ENCODE measurements at places on chromosomes 16 and 17. TPM values are rescaled to one million over a fixed set of nuclear protein-coding genes. Genes with fewer than 3 reads are reported as not detected.

DNA sequence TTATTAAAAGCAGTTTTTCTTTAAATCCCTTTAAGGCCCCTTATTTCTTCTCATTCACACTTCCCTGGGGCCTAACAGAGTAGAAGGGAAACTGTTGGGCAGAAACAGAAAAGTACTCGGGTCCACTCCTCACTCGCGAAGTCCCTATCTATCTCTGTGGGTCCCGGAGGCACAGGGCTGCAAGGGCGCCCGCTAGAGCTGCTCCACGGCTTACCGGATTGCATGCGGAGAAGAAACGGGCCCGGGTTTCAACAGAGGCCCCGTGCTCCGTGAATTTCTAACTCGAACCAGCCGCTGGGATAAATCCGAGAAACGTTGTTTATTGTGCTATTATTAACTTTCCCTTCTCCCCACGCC is 4.3 kb downstream of the CBLN1 start:
- no peak for DNase-seq

DNA sequence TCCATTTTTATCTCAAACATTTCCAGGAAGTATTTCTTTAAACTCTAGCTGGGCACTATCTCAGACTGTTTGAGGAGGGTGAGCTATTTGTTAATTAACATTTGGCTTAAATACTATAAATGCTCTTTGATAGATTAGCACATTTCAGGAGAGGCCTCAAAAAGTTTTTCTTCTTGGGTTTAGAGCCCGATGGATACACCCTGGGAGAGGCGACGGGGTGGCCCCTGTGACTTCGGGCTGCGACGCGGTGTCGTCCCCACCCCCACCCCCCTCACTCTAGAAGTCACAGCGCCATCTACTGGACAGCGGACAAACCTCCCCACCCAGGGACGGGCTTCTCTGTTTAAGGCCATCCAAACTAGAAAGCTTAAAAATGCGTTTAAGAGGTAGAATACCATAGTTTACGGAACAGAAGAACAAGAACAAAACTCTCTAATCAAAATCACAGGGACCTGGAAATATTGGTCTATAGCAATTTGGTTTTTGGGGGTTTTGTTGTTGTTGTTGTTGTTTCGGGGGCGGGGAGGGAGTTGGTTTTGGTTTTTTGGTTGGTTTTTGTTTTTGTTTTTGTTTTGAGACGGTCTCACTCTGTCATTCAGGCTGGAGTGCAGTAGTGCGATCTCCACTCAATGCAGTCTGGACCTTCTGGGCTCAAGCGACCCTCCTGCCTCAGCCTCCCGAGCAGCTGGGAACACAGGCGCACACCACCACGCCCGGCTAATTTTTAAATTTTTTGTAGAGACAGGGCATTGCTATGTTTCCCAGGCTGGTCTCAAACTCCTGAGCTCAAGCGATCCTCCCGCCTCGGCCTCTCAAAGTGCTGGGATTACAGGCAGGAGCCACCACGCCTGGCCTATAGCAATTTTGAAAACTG is 254.4 kb downstream of the C16orf95 start:
- DNase-seq = peak; percentile 52

- no peak for DNase-seq
Measured at GRCh38 chr17:903691-904481, 75.7 kb downstream of the NXN start.

DNA sequence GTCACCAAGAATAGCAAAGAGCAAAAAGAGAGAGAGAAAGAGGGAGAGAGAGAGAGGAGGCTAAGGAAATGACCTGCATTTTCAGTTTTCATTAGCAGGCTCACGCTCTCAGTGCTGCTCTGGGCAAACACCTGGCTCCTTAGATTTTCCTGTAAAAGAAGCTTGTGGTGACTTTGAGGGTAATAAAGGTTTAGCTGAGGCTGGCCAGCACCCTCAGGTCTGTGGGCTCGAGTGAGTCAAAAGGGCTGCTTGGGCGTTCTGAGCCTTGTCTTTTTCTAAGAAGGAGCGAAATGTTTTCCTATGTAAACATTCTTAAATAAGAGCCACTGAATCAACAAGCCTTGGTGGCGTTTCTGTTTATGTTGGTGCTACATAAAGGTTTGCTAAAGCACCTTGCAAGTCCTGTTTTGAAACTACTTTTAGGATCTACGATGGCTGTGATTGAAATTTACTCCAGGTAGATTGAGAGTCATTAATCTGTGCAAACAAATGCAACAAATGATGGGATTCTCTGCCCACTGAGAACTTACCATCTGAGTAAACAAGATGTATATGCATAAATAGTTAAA is 38.8 kb downstream of the SHISA6 start:
- no peak for DNase-seq

DNA sequence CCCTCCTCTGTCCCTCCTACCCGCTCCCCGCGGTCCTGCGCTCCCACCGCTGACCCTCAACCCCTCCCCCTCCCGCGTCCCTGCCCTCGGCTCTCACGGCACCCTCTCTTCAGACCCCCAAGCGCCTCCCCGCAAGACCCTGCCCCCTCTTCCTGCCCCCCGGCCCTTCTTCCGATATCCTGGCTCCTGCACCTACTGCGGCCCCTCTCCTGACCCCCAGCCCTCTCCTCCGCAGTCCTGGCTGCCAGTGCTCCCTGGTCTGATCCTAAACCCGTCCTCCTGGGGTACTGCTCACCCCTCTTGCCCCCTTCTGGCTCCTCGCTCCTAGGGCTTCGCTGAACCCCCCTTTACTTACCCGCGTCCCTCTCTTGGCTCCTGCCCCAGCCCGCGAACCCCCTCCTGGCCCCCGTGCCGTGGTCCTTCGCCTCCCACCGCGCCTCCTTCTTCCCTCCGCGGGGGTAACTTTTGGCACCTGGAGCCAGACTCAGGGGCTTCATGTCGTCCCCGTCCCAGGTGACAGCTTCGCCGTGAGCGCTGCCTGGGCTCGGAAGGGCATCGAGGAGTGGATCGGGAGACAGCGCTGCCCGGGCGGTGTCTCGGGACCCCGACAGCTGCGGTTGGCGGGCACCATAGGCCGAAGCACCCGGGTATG is 839 bp downstream of the NKD1 start:
- DNase-seq = no peak

DNA sequence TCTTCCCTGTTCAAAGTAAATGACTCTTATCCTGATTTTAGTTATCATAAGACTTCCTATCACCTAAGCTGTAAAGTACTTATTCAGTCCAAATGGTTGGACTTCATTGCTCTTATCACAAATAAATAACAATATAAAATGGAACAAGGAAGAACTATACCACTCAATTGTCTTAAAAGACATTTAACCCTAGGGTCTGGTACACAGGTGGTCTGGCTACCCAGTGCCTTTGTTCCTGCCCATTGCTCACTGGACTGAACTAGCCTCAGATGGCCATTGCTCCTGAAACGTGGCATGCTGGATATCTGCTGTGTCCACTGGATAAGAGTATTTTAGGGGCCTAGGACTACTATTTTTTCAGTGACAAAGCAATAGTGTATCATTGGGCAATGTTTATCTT is 574.3 kb upstream of the CA10 start:
- DNase-seq = no peak

- no peak for DNase-seq
Measured at GRCh38 chr17:17778308-17779014, 58.3 kb downstream of the SREBF1 start.

- no peak for DNase-seq
Measured at GRCh38 chr17:14334919-14335318, 34.0 kb downstream of the HS3ST3B1 start.

- no peak for DNase-seq
Measured at GRCh38 chr16:49168126-49168525, 113.5 kb downstream of the CBLN1 start.

DNA sequence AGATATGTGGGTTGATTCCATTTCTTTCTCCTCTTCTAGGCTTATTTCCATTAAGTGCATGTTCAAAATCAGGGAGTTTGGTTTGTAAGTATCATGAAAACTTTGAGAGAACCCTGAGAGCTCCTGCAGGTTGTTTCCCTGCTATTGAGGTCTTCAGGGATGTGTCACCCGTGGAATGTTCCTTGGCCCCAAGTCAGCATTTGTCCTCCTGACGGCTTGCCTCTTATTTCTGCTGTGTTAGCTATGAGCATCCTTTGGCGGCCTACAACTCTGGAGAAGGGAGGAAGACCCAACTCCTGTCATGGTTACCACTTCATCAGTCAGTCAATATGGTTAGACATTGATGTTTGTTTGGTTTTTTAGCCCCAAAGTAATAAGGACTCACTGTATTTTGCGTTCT is 180.8 kb downstream of the FTO start:
- DNase-seq = no peak

- DNase-seq = no peak
Measured at GRCh38 chr17:81097943-81098308, 63.0 kb downstream of the BAIAP2 start.

DNA sequence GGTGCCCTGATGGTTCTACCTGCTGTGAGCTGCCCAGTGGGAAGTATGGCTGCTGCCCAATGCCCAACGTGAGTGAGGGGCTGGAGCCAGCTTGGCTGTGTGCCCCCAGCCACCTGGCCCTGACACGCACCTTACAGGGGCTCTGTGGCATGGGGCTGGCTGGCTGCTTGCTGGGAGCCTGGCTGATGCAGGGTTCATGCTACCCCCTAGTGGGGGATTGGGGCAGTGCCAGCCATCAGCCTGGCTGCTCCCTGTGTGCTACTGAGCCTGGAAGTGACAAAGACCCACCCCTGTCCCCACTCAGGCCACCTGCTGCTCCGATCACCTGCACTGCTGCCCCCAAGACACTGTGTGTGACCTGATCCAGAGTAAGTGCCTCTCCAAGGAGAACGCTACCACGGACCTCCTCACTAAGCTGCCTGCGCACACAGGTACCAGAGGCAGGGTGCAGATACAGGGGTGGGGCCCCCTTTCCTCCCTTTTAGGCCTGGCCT is 5.7 kb downstream of the GRN start:
- peak; percentile 82 for DNase-seq

GRCh38 chr16:1098266-1098991 is 2.4 kb upstream of the C1QTNF8 start:
- no peak for DNase-seq

GRCh38 chr17:64138441-64138840 is 8.5 kb upstream of the ERN1 start:
- no peak for DNase-seq

GRCh38 chr17:12341328-12341727 is 320.7 kb downstream of the MAP2K4 start:
- DNase-seq = no peak

DNA sequence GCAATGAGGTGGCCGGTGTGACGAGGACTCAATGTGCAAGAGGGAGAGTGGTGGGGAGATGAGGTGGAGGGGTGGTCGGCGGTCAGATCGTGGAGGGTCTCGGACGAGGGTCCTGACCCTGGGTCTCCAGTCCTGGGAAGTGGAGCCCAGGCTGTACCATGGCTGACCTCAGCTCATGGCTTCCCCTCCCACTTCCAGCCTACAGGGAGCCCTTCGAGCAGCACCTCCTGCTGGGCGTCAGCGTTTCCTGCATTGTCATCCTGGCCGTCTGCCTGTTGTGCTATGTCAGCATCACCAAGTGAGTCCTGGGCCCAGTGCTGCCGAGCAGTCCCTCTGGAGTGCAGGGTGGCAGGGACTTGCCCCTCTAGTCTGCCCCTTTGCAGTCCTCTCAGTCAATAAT is 41.8 kb downstream of the IL4R start:
- peak; percentile 49 for DNase-seq

GRCh38 chr17:73052923-73053322 is 39.6 kb downstream of the SLC39A11 start:
- DNase-seq = no peak

DNA sequence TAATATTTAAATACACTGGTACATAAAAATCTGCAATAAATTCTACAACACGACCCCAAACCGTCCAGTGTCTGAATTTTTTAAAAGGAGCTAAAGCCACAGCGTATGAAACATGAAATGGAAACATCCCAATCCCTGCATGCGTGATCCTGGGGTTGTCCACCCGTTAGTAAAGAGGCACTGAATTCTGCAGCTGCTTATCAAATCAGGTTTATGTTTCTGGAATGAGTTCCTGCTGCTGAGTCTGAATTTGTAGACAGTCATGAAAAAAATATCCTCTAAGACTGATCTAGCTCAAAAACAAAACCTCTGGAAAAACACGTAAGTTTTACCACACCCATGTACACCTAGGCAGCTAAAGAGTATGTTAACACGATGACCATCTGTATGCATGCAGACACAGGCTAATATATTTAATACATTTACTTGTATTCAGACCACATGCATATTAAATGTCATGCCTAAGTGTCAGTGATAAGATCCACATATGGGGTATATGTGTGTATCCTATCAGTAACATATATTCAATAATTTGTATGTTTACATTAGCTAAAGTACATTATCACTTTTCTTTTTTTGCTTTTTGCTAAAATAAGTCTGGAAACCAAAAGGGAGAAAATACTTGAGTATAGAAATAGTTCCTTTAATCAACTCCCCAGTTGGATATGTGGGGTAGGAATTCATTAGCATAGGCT is 420.5 kb upstream of the PSMD7 start:
- no peak for DNase-seq

GRCh38 chr17:62592341-62593099 is 35.0 kb upstream of the MRC2 start:
- DNase-seq = no peak

DNA sequence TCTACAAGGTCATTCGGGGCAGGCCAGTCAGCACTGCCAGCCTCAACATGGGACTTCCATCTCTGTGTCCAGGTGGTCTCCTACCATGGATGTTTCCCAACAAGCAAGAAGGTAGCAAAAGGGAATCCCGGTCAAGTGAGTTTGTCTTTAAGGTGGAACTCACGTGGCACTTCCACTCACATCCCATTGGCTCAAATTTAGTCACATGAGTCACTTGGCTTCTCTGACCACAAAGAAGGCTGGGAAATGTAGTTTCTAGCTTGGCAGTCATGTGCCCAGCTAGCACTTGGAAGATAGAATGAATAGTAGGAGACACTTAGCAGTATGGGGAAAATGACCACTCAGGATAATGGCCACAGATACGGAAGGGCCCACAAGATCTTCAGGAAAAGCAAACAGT is 106.6 kb downstream of the AIPL1 start:
- DNase-seq = no peak

DNA sequence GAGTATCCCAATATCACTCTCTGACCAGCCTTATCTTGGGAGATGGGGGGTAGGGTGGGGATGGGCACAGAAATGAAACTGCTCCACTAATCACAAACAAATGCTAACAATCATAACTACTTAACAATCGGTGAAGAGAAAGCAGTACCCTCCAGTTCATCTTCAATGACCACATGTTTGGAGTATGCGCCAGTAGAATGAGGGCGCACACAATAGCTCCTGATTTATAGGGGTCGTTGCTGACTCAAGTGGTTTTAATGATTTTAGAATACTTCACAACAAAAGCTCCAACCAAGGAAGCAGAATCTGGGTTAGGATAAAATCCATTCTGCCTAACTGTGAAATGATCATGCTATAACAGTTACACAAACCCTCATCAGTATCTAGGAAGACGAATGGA is 184.4 kb downstream of the AATF start:
- DNase-seq = no peak

GRCh38 chr16:67268136-67268579 is 11.2 kb upstream of the PLEKHG4 start:
- no peak for DNase-seq

Gene PPL
- not detected for total RNA-seq

Gene NIP7
- total RNA-seq = 39.5 TPM

Gene MLKL
- 25.6 TPM for total RNA-seq

Gene TMEM238L
- not detected for total RNA-seq

Gene TRAPPC2L
- total RNA-seq = 50.9 TPM

Gene ERN1
- 38.6 TPM for total RNA-seq

Gene SPN
- 255 TPM for total RNA-seq

Gene TMEM235
- total RNA-seq = not detected

Gene TP53TG3B
- not detected for total RNA-seq

Gene TSR1
- total RNA-seq = 27.8 TPM

Gene EMC8
- 29.2 TPM for total RNA-seq

Gene EFNB3
- total RNA-seq = not detected

Gene CCL17
- total RNA-seq = not detected

Gene CHAD
- total RNA-seq = not detected

Gene EPOP
- 7.2 TPM for total RNA-seq

Gene ZNF18
- total RNA-seq = 16.3 TPM

Gene PRDM7
- total RNA-seq = not detected
